ENCODE measurements at places on chromosomes 3 and 15.

GRCh38 chr3:98565843-98566242 lies 27.6 kb downstream of the CPOX start:
- H3K27me3 ChIP-seq, result no peaks in the 10 kb centered on the region
- peak overlapping the region; percentile 19 for H3K27ac ChIP-seq
- DNase-seq, result no peak
- no peaks in the 10 kb centered on the region for H3K36me3 ChIP-seq

DNA sequence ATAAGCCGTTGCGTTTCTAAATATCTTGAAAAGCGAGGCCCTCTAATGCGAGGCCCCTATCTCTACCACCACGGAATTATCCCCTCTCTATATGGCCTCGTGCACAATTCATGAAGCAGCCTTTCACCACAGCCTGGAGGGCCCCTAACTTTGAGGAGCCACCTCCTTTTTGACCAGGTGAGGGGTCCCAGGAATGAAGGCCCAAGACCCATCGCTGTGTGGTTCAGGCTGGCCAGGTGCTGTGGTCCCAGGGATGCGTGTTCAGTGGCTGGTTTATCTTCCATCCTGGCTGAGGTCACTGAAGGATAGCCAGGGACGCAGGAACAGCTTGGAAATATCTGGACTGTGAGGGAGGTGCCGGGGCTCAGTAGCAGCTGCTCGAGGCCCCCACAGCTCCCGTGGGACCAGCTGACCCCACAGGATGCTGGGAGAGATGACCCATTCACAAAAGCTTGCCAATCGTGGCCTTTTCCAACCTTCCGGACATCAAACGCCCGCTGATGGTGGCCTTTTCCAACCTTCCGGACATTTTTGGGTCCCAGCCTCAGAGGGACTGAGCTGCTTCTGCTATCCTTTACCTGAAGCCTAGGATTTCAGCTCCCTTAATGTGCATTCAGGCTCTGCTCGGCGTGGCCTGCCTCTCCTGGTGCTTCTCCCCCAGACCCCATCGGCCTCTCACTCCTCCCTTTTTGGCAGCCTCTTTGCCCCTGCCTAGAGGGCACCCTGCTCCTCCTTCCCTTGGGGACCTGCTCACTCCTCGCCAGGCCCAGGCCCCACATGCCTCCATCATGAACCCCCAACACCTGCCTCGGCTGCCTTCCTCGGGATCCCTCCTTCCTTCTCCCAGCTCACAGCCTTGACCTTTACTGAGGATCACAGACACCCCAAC lies 140.9 kb downstream of the CHSY1 start:
- H3K36me3 ChIP-seq, result no peaks in the 10 kb centered on the region
- no peak overlapping the region for H3K4me3 ChIP-seq
- H3K4me1 ChIP-seq, result no peaks in the 10 kb centered on the region
- no peak for DNase-seq

DNA sequence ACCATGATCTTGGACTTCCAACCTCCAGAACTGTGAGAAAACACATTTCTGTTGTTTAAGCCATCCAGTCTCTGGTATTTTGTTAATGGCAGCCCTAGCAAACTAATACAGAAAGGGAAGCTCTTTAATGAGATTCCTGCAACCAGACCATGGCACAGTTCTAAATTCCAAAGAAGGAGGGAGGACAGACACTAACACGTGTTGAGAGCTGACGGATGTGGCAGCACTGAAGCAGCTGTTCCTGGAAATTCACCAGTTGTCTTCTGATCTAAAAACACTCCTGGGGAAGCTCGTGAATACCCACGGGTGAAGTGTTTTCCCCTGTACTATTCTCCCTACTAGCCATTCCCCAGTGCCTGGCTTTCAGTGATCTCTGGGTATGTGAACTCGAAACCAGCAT lies 56.7 kb downstream of the RPL22L1 start:
- DNase-seq, result no peak
- peaks cover 25% of the 10 kb centered on the region for H3K4me1 ChIP-seq
- no peak overlapping the region for H3K27ac ChIP-seq
- H3K27me3 ChIP-seq, result no peaks in the 10 kb centered on the region

DNA sequence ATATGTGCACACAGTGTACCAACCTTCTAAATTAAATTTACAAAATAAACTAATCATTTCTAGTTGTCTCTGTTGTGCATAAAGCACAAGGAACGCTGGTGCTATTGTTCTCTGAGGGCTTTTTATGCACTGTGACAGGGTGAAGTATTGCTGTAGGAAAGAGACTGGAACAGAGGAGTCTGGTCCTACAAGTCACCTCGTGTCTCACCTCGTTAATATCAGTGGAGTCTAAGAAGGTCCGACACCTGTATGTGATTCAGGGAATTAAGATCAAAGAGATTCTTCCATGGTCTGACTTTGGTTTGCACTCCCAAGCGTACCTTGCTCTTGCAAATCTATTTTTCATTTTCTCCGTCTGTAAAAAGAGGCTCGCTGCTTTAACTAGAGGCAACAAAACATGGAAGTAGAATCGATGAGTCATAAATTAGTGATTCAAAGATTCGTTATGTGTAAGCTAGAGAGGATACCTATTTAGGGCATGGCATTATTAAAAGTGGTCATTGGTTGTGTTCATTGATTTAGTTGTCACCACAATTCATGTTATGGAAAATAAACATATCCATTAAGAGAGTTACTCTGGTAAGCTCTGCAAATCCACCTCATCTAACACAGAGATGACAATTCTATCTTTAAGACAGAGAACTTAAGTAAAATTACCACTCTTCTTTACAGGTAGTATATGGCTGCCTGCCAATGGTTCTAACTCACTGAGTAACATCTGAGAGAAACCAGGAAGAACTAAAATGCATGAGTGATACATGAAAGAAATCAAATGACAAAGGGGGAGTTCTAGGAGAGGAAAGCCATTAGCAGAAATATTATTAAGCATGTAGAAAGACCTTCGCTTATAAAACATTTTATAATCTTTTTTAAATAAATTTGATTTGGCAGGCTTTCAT lies 219.4 kb upstream of the GBE1 start:
- H3K4me1 ChIP-seq, result no peaks in the 10 kb centered on the region
- H3K36me3 ChIP-seq, result no peaks in the 10 kb centered on the region
- no peaks in the 10 kb centered on the region for H3K27me3 ChIP-seq
- H3K27ac ChIP-seq, result no peak overlapping the region
- H3K4me3 ChIP-seq, result no peak overlapping the region

GRCh38 chr15:79105141-79105540 lies 14.6 kb upstream of the RASGRF1 start:
- no peaks in the 10 kb centered on the region for H3K4me1 ChIP-seq
- H3K27ac ChIP-seq, result no peak overlapping the region
- H3K27me3 ChIP-seq, result no peaks in the 10 kb centered on the region
- H3K4me3 ChIP-seq, result no peak overlapping the region
- DNase-seq, result no peak

DNA sequence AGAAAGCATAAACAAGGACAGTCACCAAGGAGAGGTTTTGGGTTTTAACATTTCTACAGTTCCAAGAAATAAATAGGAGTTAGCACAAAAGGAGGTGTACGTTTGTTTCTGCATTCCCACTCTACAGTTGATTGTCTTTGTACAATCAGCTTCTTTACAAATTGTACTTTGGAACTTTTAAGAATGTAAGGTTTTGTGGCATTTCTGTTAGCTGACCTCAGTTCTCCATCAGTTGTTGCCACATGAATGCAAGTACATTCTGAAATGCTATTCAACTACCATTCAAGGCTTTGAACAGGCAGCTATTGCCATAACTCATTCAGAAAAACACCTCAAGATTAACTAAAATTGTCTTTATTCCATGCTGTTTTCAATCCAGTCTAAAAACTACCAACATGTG lies 253.2 kb upstream of the UBE2E1 start:
- no peaks in the 10 kb centered on the region for H3K36me3 ChIP-seq
- H3K27ac ChIP-seq, result no peak overlapping the region
- H3K4me3 ChIP-seq, result no peak overlapping the region
- H3K4me1 ChIP-seq, result no peaks in the 10 kb centered on the region
- no peaks in the 10 kb centered on the region for H3K27me3 ChIP-seq

- peaks cover 7% of the 10 kb centered on the region for H3K4me1 ChIP-seq
- H3K27ac ChIP-seq, result peak overlapping the region; percentile 100
- no peaks in the 10 kb centered on the region for H3K27me3 ChIP-seq
- peak overlapping the region; percentile 98 for H3K4me3 ChIP-seq
Measured at GRCh38 chr3:101676216-101676764, 642 bp downstream of the ZBTB11 start.

GRCh38 chr3:44120721-44121582 lies 120.7 kb upstream of the TOPAZ1 start:
- H3K27ac ChIP-seq, result no peak overlapping the region
- no peaks in the 10 kb centered on the region for H3K4me1 ChIP-seq
- DNase-seq, result no peak
- no peaks in the 10 kb centered on the region for H3K36me3 ChIP-seq

GRCh38 chr3:37443363-37444035 lies 269.1 kb upstream of the LRRFIP2 start:
- H3K27ac ChIP-seq, result no peak overlapping the region
- H3K27me3 ChIP-seq, result no peaks in the 10 kb centered on the region
- H3K4me1 ChIP-seq, result no peaks in the 10 kb centered on the region
- no peak for DNase-seq
- no peak overlapping the region for H3K4me3 ChIP-seq

GRCh38 chr3:76264496-76264895 lies 479.1 kb upstream of the ZNF717 start:
- no peak overlapping the region for H3K27ac ChIP-seq
- no peak overlapping the region for H3K4me3 ChIP-seq
- no peaks in the 10 kb centered on the region for H3K27me3 ChIP-seq
- DNase-seq, result no peak
- H3K36me3 ChIP-seq, result no peaks in the 10 kb centered on the region
- no peaks in the 10 kb centered on the region for H3K4me1 ChIP-seq

DNA sequence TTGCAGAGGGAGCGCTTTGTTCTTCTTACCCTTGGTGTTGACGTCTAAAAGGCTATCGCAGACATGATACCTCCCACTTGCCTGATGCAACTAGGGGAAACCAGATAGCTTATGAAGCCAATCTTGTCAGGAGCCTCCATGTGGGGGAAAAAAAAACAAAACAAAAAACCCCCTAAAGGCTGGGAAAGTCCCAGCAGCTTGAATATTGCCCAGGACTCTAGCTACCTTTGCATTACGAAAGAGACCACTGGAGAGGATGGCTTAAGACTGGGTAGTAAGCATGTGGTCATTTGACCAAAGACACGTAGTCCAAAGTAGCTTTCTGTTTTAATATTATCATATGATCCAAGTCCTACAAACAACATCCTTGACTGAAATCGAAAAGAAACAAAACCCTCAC lies 120.7 kb upstream of the WNT5A start:
- H3K27ac ChIP-seq, result no peak overlapping the region
- no peak overlapping the region for H3K4me3 ChIP-seq
- H3K4me1 ChIP-seq, result no peaks in the 10 kb centered on the region
- no peaks in the 10 kb centered on the region for H3K27me3 ChIP-seq

- H3K4me3 ChIP-seq, result no peak overlapping the region
- H3K27ac ChIP-seq, result no peak overlapping the region
- no peaks in the 10 kb centered on the region for H3K4me1 ChIP-seq
- DNase-seq, result no peak
- H3K36me3 ChIP-seq, result no peaks in the 10 kb centered on the region
- H3K27me3 ChIP-seq, result no peaks in the 10 kb centered on the region
Measured at GRCh38 chr15:67305506-67305905, 50.9 kb downstream of the IQCH start.

DNA sequence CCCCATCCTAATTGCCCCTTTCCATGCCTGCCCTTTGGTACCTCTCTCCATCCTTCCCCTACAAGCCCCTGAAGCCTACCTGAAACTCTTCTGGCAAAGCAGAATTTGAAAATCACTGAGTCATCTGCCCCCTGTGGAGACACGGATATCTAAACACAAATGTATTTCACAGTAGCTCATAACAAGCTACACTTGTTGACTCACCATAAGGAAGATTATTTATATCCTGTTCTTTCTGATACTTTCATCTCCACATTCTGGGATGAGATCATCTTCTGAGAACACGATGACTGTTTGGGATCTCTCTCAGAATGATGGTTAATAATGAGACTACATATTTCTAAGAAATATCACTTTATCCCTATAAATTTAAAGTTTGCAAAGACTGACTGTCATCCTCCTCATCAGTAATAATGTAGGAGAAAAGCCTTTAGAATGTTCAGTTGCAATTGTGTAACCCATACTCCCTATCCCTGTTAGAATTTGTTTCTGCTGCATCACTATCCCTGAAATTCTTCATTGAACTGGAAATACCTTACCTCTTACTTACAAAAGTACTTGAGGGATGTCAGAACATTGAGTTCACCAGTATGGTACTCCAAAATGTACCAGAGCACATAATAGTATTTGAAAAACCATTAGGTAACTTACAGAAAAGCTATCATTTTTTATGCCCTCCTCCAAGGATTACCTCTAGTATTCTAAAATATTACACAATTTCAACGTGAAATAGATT lies 116.1 kb upstream of the IL12A start:
- no peaks in the 10 kb centered on the region for H3K27me3 ChIP-seq
- no peaks in the 10 kb centered on the region for H3K4me1 ChIP-seq
- H3K27ac ChIP-seq, result no peak overlapping the region
- H3K36me3 ChIP-seq, result no peaks in the 10 kb centered on the region
- H3K4me3 ChIP-seq, result no peak overlapping the region
- no peak for DNase-seq

- no peak overlapping the region for H3K4me3 ChIP-seq
- no peak overlapping the region for H3K27ac ChIP-seq
- no peaks in the 10 kb centered on the region for H3K36me3 ChIP-seq
- H3K27me3 ChIP-seq, result no peaks in the 10 kb centered on the region
Measured at GRCh38 chr3:46576386-46576785, 10.3 kb upstream of the LRRC2 start.

DNA sequence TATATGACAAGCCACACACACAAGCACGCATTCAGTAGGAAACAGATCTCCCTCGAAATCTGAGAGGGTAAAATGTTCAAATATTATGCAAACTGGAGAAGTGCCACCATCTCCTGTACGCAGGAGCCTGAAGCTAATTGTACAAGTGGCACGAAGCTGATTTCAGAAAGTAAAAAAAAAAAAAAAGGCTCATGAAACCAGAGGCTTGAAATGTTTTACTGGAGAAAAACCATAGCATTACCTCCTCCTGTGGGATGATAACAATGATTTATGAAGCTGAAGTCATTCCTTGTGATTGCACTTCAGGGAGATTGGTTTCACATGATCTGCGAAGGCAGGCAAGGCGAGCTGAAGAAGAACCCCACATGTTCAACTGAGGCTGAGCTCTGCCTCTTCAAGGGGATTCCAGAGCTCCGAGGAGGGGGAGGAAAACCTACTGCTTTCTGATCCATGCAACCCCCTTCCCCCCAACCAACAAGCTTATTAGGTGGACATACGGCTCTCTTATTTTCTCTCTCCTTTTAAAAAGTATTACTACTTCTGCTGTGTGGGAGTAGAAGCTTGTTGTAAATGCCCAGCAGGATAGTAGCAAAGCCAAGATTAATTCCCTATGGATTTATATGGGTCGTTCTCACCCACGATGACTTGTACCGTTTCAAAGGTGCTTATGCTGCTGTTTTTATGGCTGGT lies 101.1 kb downstream of the GREM1 start:
- DNase-seq, result no peak
- no peaks in the 10 kb centered on the region for H3K36me3 ChIP-seq
- H3K27ac ChIP-seq, result no peak overlapping the region
- no peaks in the 10 kb centered on the region for H3K27me3 ChIP-seq
- H3K4me3 ChIP-seq, result no peak overlapping the region
- no peaks in the 10 kb centered on the region for H3K4me1 ChIP-seq
